ENCODE measurements at places on chromosomes 2 and 18.

DNA sequence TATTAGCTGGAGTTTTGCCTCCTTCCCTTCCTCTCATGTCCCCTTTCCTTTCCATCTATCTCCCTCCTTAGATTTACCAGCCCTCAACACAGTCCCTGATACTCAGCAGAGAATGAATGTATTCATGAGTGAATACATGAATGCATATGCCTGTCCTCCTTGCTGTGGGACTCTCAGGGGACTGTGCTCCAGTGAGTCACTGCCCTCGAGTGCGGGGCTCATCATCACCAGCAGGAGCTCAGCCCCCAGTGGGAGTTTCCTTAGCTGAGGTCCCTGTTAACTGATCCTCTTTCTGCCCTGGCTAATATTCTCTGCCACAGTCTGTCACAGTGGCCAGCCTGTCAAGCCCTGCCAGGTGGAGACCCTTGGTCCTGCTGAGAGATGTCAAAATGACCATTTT is 104.9 kb upstream of the LHCGR start:
- DNase-seq: no peak

DNA sequence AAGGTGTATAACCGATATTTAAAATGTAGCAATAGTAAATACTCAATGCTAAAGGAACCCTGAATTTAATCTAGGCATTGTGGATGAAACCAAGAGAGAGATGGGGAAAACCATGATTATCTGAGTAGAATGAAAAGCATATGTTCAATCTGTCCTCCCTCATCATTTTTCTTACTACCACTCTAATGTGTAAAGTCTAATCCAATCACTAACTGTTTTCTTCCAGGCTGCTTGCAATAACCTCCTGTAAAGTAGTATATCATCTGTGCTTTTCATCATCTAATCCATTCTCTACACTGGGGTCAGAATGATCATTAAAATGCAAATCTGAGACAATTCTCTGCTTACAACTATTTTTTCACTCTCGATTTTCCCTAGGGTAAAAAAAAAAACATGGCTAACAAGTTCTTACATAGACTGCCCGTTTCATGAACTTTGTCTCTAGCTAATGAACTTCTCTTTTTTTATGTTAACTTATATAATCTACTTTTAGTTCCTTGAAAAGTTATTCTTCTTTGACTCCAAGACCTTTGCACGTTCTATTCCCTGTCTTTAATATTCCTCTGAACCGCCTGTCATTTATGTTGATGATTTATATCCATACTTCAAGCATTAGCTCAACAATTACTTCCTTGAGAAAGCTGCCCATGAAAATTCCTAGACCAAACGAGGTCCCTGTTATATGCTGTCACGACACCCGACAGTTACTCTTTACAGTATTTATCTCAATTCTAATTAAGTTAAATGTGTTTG is 94.7 kb upstream of the SLC8A1 start:
- no peak for DNase-seq

DNA sequence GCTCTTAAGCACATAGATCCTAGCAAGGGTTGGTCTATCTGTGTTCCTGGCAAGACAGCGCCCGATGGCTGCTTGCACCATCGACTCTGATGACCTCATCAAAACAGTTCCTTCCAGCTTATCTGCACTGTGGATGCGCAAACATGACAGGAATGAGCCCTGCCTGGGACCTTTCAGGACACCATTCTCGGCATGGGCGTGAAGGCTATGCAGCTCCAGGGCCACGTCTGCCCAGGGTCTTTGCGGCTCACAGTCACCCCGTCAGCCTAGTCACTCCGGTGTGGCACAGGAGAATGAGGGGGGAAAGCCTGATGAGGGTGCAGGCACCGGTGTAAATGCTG is 147.8 kb upstream of the TWIST2 start:
- no peak for DNase-seq

GRCh38 chr2:231425811-231426703 is 30.5 kb downstream of the B3GNT7 start:
- DNase-seq: no peak

DNA sequence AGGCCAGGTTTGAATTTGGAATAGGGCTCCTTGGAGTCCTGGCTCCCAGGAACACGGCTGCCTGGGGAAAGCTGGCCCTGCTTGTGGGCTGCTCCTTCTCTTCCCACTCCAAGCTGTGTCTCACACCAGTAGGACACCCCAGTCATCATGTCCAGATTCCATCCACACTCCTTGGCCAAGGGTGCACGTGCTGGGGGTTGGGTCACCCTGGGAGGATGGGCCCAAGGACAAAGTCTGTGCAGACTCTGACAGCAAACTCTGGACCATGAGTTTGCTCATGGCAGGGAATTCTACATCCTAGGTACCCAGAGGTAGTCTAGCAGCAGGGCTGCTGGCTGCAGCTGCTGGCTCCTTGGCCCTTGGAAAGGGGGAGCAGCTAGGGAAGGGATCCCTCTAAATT is 102.4 kb upstream of the EPAS1 start:
- no peak for DNase-seq

GRCh38 chr18:35915056-35915455 is 57.4 kb upstream of the RMP24 start:
- no peak for DNase-seq

- no peak for DNase-seq
Observed at GRCh38 chr2:234643407-234643806, 146.5 kb upstream of the ARL4C start.

DNA sequence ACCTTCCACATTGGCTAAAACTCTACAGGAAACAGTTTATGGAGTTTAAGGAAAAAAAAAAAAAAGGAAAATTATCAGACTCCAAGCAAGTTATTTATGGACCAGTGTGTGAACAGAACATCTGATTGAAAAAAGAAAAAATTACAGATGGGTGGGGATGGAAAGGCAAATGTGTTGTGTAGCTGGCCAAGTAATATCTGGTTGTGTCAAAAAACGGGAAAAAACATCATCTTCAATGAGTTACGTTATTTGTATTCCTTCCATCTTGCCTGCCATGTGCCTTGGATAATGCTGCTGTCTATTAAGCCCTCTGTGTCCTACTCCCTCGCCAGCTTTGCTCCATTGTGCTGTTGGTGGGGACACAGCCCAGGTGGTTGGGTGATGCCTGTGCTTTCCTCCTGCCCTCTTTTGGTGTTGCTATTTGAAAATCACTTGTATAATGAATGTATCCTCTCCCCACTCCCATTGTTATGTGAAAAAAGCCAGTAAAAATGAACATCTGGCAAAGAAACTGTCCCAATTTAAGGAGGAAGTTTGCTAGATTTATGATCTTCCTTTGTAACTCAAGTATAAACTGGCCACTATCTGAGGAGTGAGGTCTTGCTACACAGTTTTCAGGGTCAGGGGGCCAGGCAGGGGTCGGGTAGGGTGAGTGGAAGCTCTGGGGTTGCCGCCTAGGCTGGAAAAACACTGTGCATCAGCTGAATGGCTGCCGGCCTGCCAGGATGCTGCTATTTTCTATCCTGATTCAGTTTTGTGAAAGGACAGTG is 155.9 kb downstream of the FMNL2 start:
- no peak for DNase-seq

DNA sequence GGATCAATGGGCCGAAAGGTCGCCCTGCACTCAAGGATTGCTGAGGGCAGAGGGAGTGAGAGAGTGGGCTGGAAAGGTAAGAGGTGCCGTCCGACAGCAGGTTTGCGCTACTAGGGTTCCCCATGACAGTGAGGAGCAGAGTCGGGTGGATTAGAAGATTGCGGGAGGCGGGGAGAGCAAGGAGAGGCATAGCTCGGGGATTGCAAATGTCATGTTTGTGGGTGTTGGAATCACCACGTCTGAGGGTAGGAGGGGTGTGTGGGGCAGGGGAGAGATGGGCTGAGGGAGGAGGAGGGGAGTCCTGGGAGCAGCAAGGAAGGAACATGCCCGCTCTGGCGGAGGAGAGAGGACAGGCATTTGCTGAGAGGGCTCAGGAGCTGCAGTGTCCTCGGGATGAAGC is 81.2 kb downstream of the ZCCHC2 start:
- DNase-seq: no peak

- DNase-seq: peak; percentile 50
Observed at GRCh38 chr2:157497638-157498314, 53.9 kb upstream of the CYTIP start.

DNA sequence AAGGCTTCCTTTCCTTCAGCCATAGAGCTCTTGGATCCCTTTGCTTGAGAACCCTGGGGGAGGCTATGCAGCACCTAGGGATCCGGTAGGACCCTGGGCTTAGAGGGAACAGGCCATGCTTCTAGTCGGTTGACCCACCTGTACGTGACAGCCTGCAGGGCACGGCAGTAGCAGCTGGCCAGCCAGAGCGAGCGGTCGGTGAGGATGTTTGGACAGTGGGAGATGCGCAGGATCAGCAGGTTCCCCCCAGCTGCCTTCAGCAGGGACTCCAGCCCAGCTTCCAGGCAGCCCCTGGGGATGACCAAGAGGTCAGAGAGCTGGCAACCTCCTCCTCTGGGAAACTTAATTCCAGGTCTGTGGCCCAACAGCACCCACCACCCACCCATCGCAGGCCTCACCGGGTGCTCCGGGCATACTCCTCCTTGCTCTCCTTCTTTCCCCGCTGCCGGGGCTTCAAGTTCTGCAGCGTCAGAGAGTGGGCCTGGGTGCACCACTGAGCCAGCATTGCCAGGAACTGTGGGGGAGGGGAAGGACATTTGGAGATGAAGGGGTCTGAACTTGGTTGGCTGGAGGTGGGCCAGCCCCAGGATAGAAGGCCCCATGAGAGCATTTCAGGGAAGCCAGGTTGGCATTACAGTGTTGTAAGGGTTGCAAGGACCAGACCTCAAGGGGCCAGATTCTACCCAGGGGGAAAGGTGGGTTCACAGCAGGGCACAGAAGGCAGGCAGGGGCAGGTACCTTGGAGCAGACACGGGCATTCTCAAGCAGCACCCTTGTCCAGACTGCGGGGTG is 20.5 kb downstream of the FBXO41 start:
- DNase-seq: no peak

DNA sequence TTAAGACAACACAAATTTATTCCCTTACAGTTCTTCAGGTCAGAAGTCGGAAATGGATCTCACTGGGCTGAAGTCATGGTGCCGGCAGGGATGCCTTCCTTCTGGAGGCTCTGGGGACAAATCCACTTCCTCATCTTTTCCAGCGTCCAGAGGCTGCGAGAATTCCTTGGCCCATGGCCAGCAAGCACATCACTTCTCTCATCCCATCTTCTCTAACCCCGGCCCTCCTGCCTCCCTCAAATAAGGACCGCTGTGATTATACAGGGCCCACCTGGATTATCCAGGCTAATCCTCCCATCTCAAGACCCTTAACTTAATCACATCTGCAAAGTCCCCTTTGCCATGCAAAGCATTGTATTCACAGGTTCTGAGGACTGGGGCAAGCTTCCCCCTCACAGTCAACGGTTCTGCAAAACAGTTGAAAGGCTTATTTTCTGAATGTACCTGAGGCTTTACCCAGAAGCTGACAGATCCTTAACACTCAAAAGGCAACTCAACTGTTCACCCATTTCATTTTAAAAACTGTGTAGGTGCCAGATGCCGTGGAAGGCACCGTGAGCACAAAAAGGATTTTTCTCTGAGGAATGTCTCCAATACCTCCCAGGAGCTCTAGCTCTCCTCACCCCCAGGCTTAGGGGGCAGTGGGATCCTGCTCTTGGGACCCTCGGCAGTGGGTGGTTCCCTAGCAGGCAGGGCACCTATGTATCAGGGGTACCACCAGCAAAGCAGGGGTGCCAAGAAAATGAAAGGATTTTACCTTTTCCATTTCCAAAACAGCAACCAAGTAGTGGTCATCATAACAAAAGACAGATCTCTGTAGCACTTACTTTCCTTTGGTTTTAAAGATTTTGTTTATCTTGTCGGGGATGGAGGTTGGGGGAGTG is 84.0 kb downstream of the KCTD1 start:
- DNase-seq: no peak

DNA sequence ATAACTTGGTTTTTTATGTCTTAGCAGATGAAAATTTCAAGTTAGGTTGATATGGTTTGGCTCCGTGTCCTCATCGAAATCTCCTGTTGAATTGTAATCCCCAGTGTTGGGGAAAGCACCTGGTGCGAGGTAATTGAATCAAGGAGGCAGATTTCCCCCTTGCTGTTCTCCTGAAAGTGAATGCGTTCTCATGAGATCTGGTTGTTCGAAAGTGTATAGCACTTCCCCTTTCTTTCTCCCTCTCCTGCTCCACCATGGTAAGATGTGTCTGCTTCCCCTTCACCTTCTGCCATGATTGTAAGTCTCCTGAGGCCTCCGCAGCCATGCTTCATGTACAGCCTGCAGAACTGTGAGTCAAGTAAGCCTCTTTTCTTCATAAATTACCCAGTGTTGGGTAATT is 242.1 kb upstream of the TNP1 start:
- DNase-seq: no peak

GRCh38 chr2:36954977-36955607 is 11.2 kb downstream of the STRN start:
- DNase-seq: no peak

GRCh38 chr2:6741229-6741628 is 124.5 kb downstream of the CMPK2 start:
- no peak for DNase-seq

GRCh38 chr2:227301523-227301922 is 23.5 kb upstream of the MFF start:
- no peak for DNase-seq

- DNase-seq: no peak
Observed at GRCh38 chr2:100972452-100972851, 29.6 kb upstream of the RPL31 start.

- no peak for DNase-seq
Observed at GRCh38 chr18:5842653-5843052, 52.7 kb downstream of the TMEM200C start.

GRCh38 chr18:57780706-57781347 is 22.3 kb downstream of the ATP8B1 start:
- no peak for DNase-seq

DNA sequence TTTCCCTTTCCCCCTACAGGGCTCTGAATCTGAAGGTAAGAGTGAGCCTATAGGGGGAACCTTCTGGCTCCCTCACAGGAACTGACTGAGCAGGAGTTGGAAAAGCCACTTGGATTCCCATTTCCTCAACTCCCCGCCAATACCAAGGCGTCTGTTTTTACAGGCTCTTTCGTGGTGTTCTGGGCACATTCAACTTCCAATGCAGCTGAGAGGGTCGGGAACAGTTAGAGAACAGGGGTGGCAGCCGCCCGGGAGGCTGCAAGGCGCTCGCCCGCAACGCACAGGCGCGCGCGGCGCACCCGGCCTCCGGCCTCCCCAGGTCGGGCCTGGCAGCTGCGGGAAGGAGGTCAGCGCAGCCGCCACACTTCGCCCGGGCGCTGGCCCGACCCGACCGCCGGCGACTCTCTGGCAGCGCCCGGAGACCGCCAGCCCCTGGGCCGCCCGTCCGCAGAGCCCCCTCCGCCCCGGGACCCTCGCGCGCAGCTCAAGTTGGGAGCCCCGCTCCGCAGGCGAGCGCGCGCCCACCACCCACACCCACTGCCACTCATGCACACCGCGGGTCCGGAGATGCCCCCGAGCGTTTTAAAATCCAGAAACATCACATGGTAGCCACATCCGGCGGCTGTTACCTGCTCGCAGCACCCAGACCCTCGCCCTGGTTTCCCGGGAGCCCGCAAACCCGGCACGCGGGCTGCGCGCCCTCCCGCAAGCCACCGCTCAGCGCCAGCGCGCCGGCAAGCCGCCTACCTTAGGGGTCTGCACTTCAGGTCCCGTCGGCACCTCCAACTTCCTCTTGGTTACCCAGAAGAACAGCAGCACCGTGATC is 816 bp downstream of the GALNT14 start:
- no peak for DNase-seq

GRCh38 chr2:214740867-214741395 is 68.6 kb downstream of the BARD1 start:
- DNase-seq: no peak
